BE2C (cell line): ENCODE measurements at places on chromosomes 11 and 22.

DNA sequence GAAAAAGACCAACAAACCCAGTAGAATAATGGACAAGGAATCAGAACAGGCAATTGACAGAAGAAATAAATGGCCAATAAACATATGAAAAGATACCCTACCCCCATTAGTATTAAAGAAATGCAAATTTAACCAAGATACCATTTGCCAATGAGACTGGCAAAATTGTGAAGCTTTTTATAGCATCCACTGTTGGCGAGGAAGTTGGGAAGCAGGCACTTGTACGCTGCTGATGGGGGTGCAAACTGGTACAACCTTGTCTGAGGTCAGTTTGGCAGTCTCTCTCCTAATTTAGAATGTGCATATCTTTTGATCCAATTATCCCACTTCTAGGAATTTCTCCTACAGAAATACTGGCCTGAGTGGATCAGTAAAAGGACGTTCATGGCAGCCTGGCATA is 8.6 kb upstream of the NRXN2 start:
- no peak for DNase-seq

- peak; percentile 14 for DNase-seq
These were observed 1.0 kb upstream of the PLAAT2 start for GRCh38 chr11:63564056-63564774.

DNA sequence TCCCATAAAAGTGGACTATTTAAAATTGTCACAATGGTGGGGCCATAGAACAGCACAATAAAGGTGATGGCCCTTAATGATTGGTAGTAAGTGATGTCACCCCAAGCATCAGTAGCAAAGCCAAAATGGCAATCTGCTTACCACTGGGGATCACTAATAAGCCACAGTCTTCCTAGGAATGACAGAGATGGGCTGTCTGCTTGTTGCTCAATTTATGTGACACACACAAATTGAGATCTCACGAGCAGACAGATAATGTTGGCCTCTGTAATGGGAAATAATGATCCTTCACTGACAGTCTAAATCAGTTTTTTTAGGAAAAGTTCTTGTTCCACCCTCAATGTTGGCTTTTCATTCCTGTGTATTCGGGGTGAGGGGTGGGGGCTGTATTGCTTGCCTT is 515.1 kb downstream of the BRD1 start:
- no peak for DNase-seq

GRCh38 chr11:20912922-20913512 is 243.6 kb downstream of the NELL1 start:
- DNase-seq, result no peak
